NCI-H748 treated with DMSO at 0.1 percent for 48 hours (cell line): ENCODE measurements at places on chromosomes 16 and 17.

GRCh38 chr16:53132406-53132805 lies 77.6 kb downstream of the CHD9 start:
- no peak for DNase-seq

DNA sequence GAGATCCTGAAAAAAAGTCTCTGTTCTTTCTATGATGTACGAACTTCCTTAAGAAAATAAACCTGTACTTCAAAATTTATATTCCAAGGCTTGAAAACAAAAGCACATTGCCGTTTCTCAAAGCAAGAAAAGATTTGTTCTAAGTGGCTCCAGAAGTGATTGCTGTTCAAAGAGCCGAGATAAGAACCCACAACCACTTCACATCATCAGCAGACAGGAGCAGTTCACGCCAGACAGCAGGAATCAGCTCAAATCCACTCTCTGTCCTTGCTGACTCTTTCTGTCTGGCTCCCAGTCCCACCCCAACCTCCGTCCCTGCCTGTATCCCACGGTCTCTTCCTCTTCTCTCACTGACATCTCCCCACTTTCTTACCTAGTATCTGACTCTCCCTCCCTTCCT lies 85.0 kb upstream of the MYOCD start:
- no peak for DNase-seq

DNA sequence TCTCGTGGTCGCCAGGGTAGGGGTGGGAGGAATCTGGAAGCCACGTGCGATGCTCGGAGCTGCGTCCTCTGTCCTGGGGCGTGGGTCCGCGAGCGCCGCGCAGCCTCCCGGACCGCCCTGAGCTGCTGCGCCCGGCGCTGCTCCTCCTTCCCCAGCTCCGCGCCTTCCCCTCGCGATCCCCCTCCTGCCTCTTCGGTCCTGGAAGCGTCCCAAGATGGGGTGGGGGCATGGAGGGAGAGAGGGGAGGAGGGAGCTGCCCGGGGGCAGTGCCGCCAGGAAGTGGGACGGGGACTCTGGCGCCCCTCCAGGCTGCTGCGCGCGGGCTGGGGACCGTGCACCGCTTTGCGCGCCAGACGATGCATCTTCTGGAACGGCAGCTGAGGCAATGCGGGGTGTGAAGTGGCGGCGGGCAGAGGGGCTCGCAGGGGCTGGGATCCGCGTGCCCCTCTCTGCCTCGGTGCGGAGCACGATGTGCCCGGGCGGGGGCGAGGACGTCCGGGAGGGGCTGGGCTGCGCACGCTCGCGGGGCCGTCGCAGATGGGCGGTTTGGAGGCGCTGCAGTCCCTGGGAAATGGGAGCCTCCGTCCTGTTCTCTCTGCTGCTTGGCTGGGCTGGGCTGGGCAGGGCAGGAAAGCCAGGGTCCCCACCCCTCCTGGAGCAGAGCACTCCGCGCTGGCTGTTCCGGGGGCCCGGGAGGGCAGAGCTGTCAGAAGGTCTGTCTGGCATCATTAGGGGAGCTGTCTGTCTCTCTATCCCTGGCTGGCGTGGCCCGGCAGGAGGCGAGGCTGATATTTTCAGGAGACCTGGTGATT lies 388.0 kb downstream of the SEC14L1 start:
- no peak for DNase-seq

DNA sequence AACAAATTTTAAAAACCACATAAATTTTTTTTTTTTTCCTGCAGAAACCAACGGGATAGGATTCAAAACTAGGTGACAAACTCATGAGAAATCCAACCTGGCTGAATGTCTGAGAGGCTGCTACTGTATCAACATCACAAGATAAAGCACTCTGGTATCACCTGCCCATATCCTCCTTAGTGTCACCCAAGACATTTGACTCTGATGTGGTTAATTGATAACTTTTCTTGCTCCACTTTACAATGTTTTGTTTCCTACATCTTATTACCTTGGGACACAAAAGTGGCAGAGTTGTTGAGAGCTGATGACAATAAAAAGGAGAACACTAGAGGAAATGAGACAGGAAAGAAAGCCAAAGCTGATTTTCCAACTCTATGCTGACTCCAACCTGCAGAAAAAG lies 4.0 kb upstream of the FBXL20 start:
- DNase-seq: no peak

GRCh38 chr17:10071141-10071540 lies 127.3 kb downstream of the GAS7 start:
- no peak for DNase-seq
